Natural killer cell (primary cell): ENCODE measurements at places on chromosomes 16 and 17. TPM values are rescaled to one million over a fixed set of nuclear protein-coding genes. Genes with fewer than 3 reads are reported as not detected.

DNA sequence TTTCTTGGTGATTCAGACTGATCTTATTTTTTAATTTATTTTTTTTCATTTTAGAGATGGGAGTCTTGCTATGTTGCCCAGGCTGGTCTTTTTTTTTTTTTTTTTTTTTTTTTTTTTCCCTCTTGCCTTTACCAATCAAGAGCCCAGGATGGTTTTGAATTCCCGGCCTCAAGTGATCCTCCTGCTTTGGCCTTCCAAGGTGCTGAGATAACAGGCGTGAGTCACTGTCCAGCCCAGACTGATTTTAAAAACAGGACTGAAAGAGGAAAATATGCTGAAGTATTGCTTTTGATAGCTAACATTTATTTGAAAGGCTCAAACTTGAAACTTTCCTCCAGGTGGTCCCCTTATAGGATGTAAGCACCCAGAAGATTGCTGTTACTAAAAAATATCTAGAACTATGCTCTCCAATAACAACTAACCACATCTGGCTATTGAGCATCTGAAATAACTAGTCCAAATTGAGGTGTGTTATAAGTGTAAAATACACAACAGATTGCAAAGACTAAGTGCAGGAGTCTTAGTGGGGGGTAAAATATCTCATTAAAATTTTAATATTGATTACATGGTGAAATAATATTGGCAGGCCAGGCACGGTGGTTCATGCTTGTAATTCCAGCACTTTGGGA is 15.8 kb upstream of the BRIP1 start:
- H3K36me3 ChIP-seq, result peaks cover 38% of the 10 kb centered on the region
- no peaks in the 10 kb centered on the region for H3K27me3 ChIP-seq
- H3K4me1 ChIP-seq, result no peaks in the 10 kb centered on the region
- DNase-seq, result no peak
- H3K27ac ChIP-seq, result no peak overlapping the region
- no peak overlapping the region for H3K4me3 ChIP-seq

DNA sequence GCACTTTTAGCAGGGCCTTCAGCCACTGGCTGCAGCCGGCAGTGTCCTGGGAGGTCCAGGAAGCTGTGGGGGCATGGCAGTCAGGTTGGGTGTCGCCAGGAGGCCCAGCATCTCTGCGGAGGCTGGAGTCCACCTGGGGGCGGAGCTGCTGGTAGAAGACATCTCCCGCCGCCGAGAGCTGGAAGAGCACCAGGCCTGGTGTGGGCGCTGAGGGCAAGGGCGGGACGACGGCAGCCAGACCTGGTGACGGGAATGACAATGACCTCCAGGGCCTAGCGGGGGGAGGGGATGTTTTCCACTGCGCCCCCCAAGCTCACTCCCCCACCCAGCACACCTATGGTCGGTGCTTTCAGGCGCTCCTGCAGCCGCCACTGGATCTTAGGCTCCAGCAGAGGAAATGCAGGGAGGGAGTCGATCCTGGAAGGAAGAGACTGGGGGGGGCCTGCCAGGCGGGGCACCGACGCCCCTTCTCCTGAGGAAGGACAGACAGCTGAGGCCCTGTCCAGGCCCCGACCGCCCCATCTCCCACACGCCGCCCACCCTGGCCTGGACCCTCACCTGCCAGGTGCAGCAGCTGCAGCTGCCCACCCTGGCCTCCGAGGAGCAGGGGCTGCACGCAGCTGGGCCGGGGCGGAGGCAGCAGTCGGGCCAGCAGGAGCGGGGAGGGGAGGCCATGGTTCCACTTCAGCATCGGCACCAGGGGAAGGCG is 7.1 kb downstream of the TAF1C start:
- H3K36me3 ChIP-seq, result peaks cover 36% of the 10 kb centered on the region
- DNase-seq, result no peak
- H3K27me3 ChIP-seq, result no peaks in the 10 kb centered on the region
- H3K4me1 ChIP-seq, result peaks cover 8% of the 10 kb centered on the region

DNA sequence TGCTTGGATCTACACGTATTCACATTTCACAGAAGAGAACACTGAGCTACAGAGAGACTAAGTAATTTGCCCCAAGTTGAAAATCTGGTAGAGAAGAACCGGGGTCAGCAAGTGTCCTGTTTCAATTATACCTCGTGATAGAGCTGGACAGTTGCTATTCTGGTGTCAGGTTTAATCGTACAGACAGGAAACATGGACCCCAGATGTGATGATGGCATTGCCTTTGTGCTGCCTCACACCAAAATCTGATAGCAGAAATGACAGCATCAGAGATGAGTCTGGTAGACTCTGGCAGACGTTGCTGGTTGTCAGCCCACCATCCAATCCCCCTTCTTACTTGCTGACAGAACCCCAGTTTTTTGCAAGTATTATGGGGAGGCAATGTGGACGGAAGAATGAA is 112.1 kb upstream of the FOXF1 start:
- no peaks in the 10 kb centered on the region for H3K36me3 ChIP-seq
- H3K27me3 ChIP-seq, result no peaks in the 10 kb centered on the region
- H3K4me3 ChIP-seq, result no peak overlapping the region
- H3K4me1 ChIP-seq, result no peaks in the 10 kb centered on the region
- no peak for DNase-seq

GRCh38 chr17:77649717-77650211 is 308.7 kb upstream of the TNRC6C start:
- no peak overlapping the region for H3K27ac ChIP-seq
- no peaks in the 10 kb centered on the region for H3K27me3 ChIP-seq
- no peak for DNase-seq
- H3K4me3 ChIP-seq, result no peak overlapping the region
- no peaks in the 10 kb centered on the region for H3K36me3 ChIP-seq

RAB11FIP4 gene
- total RNA-seq, result 102 TPM
